ENCODE measurements at places on chromosomes 7 and 10. TPM values are rescaled to one million over a fixed set of nuclear protein-coding genes. Genes with fewer than 3 reads are reported as not detected.
A peak's percentile ranks its signal among the peaks of the same experiment; 100 is the strongest.

GRCh38 chr10:101843032-101844021 is at the start of gene KCNIP2:
KCNIP2 (minus strand) TSS chr10:101843800; CDS start chr10:101843568, 232 bp downstream.
- no peak within 1 kb of the TSS for H3K27ac ChIP-seq
- H3K27me3 ChIP-seq, result no peaks in the 10 kb centered on the region
- no peak for DNase-seq
- peaks cover 14% of the 10 kb centered on the region for H3K4me1 ChIP-seq
- no peak within 1 kb of the TSS for H3K4me3 ChIP-seq
- no peaks in the 10 kb centered on the region for H3K36me3 ChIP-seq

DNA sequence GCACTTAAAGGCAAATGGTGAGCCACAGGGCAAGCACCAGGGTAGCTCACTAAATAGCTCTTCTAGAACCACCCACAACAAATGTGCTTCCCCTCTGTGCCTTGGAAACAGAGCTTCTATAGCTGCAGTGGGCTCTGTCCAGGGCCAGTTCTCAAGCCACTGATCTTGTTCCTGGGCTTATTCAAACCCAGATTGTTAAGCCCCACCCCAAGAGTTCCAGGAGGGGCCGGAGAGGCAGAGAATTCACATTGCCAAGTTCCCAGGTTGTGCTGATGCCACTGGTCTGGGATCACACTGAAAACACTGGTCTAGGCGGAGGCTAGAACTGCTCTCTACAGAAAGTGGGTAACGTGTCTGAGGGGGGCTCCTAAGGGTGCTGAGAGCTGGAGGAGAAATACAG is 15.4 kb upstream of the KDM7A start:
- no peaks in the 10 kb centered on the region for H3K36me3 ChIP-seq
- H3K4me1 ChIP-seq, result no peaks in the 10 kb centered on the region
- H3K27ac ChIP-seq, result no peak overlapping the region
- no peaks in the 10 kb centered on the region for H3K27me3 ChIP-seq
- H3K4me3 ChIP-seq, result no peak overlapping the region

DNA sequence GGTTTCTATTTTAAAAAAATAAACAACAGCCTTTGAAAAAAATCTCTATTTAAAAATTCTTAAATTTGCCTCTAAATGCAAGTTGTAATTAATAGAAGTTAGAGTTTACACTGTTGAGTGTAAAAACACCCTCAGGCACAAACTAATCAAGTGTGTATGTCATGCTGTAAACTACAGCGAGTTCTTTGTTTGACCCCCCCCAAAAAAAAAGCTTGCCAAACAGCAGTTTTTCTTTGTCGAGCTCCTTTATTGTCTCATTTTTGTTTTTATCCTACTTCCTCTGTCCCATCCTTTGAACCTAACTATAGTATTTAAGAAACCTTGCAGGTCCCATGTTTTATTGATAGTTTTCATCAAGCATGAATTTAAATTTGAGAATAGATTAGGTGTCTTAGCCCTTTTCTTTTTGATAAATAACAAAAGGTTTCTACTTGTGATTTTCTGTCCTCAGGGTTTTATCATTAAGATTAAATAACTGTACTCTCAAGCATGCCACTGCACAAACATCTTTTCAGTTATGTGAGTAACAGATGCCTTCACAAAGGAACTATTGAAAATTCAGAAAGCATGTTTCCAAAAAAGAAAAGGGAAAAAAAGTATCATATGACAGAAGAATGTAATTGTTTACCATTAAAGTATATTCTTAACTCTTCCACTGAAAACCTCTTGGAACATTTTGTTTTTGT is 176.0 kb downstream of the ARID5B start:
- no peaks in the 10 kb centered on the region for H3K27me3 ChIP-seq
- peaks cover 15% of the 10 kb centered on the region for H3K36me3 ChIP-seq
- no peak for DNase-seq
- H3K4me1 ChIP-seq, result peaks cover 50% of the 10 kb centered on the region
- H3K4me3 ChIP-seq, result peak overlapping the region; percentile 31
- H3K27ac ChIP-seq, result peak overlapping the region; percentile 61

GRCh38 chr7:119963654-119964053 is 309.3 kb upstream of the KCND2 start:
- H3K27ac ChIP-seq, result no peak overlapping the region
- H3K36me3 ChIP-seq, result no peaks in the 10 kb centered on the region
- no peaks in the 10 kb centered on the region for H3K27me3 ChIP-seq
- H3K4me3 ChIP-seq, result no peak overlapping the region
- no peak for DNase-seq
- H3K4me1 ChIP-seq, result peaks cover 37% of the 10 kb centered on the region

- no peak overlapping the region for H3K4me3 ChIP-seq
- no peak overlapping the region for H3K27ac ChIP-seq
- no peaks in the 10 kb centered on the region for H3K36me3 ChIP-seq
These were observed 21.3 kb downstream of the ZNF487 start for GRCh38 chr10:43458227-43458626.

DNA sequence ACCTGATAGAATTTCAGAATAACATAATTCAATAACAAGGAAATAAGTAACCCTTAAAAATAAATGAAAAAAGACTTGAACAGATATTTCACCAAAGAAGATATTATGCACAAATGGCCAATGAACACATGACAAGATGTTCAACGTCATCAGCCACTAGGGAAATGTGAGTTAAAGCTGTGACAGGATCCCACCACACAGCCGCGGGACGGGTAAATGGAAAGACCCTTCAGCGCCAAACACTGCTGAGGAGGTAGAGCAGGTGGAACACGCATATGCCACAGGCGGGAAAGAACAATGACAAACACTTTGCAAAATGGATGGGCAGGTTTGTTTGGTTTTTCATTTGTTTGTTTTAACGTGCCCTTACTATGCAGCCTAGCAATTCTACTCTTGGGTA is 86.1 kb upstream of the RNF32 start:
- no peak overlapping the region for H3K27ac ChIP-seq
- no peak for DNase-seq
- H3K4me3 ChIP-seq, result no peak overlapping the region
- H3K27me3 ChIP-seq, result peaks cover 19% of the 10 kb centered on the region
- H3K36me3 ChIP-seq, result no peaks in the 10 kb centered on the region
- H3K4me1 ChIP-seq, result no peaks in the 10 kb centered on the region

DNA sequence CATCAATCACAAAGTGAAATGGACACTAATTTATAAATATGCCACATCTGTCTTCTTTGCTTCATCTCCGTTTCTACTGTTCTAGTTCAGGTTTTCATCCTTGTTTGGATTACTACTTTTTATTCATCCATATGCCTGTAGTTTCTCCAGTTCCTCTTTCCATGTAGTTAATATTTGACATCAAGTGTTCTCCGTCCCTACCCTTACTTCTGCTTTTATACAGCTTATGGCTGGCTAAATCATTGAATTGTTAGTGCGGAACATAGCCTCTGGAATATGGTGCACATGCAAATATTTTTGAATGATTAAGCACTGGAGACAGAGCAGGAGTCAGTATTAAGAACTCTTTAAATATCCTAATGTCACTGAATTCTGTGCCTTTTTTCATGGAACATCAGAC is 230.0 kb upstream of the PPP1R3A start:
- no peak overlapping the region for H3K4me3 ChIP-seq
- H3K36me3 ChIP-seq, result no peaks in the 10 kb centered on the region
- 0 out of 2 replicates have a peak, but pooled peaks cover 8% of the 10 kb centered on the region for H3K27me3 ChIP-seq
- DNase-seq, result no peak
- no peaks in the 10 kb centered on the region for H3K4me1 ChIP-seq

GRCh38 chr7:100137851-100138760 is 10.6 kb upstream of the LAMTOR4 start:
- H3K4me3 ChIP-seq, result no peak overlapping the region
- no peaks in the 10 kb centered on the region for H3K4me1 ChIP-seq
- no peak for DNase-seq
- no peak overlapping the region for H3K27ac ChIP-seq
- no peaks in the 10 kb centered on the region for H3K27me3 ChIP-seq

GRCh38 chr7:152922318-152923081 is 162.9 kb downstream of the ACTR3B start:
- H3K36me3 ChIP-seq, result no peaks in the 10 kb centered on the region
- peaks cover 38% of the 10 kb centered on the region for H3K27me3 ChIP-seq
- H3K4me3 ChIP-seq, result no peak overlapping the region

DNA sequence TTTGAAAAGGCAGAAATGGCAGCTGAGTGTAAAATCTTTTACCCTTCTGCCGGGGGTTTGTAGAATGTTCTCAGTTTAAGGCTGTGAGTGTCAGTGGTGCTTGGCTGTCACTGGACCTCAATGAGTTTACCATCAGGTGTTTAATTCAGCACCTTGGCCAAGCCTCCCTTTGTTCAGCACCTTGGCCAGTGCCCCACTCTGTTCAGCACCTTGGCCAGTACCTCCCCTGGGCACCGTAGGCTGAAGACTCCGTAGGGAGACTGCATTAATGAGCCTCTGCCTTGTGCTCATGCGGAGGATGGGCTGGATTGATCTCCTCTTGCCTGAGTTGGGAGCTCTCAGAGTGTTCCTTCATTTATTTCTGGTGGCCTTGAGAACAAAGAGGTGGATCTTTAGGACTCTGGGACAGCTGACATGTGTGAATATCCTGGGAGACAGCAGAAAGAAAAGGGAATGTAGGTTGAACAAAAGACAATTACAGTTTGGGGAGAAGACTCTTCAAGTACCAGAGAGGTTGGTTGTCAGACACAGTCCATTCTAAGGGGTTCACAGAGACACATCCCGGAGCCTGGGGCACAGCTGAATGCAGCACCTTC is 1.6 kb downstream of the FAM24A start:
- no peaks in the 10 kb centered on the region for H3K27me3 ChIP-seq
- H3K27ac ChIP-seq, result no peak overlapping the region
- DNase-seq, result peak; percentile 65
- no peak overlapping the region for H3K4me3 ChIP-seq
- no peaks in the 10 kb centered on the region for H3K36me3 ChIP-seq

DNA sequence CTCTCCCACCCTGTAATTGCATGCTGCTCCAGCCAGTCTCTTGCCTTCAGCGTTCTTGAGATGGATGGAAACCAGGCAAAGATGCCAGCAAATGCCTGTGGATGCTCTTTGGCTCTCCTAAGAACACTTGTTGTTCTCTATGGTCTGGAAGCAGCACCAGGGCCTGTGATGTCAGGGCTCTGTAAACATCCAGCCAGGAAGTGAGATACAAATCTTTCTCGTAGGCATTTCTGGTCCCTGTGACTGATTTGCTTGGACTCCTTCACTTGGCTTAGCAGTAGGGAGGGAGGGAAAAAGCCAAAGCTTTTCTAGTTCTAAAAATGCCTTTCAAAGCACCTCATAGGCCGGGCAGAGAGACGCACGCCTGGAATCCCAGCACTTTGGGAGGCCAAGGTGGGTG is 201.3 kb downstream of the REEP3 start:
- DNase-seq, result peak; percentile 81
- H3K4me3 ChIP-seq, result no peak overlapping the region
- H3K27ac ChIP-seq, result no peak overlapping the region
- H3K36me3 ChIP-seq, result no peaks in the 10 kb centered on the region
- no peaks in the 10 kb centered on the region for H3K27me3 ChIP-seq

DNA sequence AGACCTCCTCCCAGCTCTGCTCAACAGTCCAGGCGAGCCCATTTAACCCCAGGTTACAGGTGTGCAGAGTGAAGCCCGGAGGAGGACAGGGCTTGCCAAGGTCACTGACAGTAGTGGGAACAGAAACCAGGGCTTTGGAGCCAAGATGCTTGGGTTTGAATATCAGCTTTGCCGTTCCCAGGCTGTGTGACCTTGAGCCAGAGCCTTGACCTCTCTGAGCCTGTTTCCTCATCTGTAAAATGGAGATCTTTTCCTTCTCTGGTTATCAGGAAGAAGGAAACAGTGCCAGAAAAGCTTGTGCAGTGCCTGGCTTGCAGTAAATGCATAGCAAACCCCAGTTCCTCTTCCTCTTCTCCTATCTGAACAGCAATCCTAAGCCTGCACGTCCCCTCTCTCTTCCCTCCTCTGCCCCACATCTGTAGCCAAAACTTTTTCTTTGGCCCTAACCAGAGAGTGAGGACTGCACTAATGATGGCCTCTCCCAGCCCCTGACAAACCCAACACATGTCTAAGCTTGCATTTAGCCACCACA is 21.4 kb upstream of the MLXIPL start:
- no peaks in the 10 kb centered on the region for H3K4me1 ChIP-seq
- no peak overlapping the region for H3K4me3 ChIP-seq
- no peak for DNase-seq
- H3K36me3 ChIP-seq, result no peaks in the 10 kb centered on the region
- H3K27me3 ChIP-seq, result peaks cover 11% of the 10 kb centered on the region
- H3K27ac ChIP-seq, result no peak overlapping the region

GRCh38 chr10:125377368-125377767 is 217.0 kb upstream of the CTBP2 start:
- no peak for DNase-seq
- H3K4me1 ChIP-seq, result no peaks in the 10 kb centered on the region

GRCh38 chr7:97752215-97752614 is 20.3 kb downstream of the TAC1 start:
- DNase-seq, result no peak
- H3K4me1 ChIP-seq, result no peaks in the 10 kb centered on the region
- no peaks in the 10 kb centered on the region for H3K36me3 ChIP-seq
- H3K27ac ChIP-seq, result no peak overlapping the region
- H3K4me3 ChIP-seq, result no peak overlapping the region

- no peak overlapping the region for H3K27ac ChIP-seq
- peaks cover 7% of the 10 kb centered on the region for H3K4me1 ChIP-seq
- peaks cover 73% of the 10 kb centered on the region for H3K36me3 ChIP-seq
- DNase-seq, result peak; percentile 70
These were observed 43.9 kb downstream of the LUC7L2 start for GRCh38 chr7:139403601-139404000.

DNA sequence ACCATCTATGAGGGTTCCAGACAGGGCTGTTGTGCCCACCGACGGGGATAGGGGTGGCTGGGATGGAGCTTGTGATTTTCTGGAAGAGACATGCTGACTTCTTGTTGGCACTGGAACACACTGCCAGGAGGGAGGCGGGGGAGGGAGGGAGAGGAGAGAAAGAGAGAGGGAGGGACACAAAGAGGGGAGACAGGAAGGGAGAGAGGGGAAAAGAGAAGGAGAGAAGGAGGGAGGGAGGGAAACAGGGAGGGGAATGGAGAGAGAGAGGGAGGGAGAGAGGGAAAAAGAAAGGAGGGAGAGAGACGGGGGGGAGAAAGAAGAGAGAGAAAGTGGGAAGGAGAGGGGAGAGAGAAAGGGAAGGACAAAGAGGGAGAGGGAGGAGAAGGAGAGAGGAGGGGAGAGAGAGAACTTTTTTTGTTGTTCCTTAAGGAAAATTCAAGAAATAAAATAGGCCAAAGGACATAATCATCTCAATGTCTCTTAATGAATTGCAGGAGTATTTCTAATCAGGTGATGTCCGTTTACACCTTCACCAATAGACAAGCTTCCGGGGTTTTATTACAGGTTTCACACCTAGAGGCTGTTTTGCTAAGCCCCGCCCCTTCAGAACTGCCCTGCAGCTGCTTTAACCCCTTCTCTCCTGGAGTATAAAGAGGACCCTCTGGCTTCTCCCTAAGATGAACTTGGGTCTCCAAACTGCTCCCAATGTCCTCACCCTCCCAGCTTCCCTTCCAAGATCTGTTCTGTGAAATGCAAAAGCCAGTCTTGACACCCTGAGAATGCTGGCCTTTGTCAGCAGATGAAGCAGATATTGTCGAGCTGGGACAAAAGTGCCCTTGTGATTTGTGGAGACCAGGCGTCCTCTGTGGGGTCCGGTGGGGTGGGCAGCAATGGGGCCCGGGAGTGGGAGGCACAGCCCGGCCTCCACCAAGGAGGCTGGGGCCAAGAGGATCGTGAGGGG is 82.0 kb upstream of the GTF2IRD1 start:
- no peak overlapping the region for H3K4me3 ChIP-seq
- H3K36me3 ChIP-seq, result no peaks in the 10 kb centered on the region
- no peaks in the 10 kb centered on the region for H3K27me3 ChIP-seq
- H3K4me1 ChIP-seq, result no peaks in the 10 kb centered on the region

The TFR2 gene
- not detected for total RNA-seq

The NRCAM gene
- not detected for total RNA-seq

The SORCS3 gene
- total RNA-seq, result 0.46 TPM

The SCD gene
- total RNA-seq, result 121 TPM

The CDCA7L gene
- total RNA-seq, result 78.4 TPM

The EFCAB10 gene
- 0.18 TPM for total RNA-seq

The FBXO24 gene
- total RNA-seq, result 0.40 TPM

The NKX1-2 gene
- total RNA-seq, result 0.86 TPM

The SEMA3A gene
- 16.9 TPM for total RNA-seq

The RBP3 gene
- not detected for total RNA-seq

The ATP6V0A4 gene
- total RNA-seq, result 0.86 TPM

Data from PC-3 (cell line).